ENCODE measurements at places on chromosomes 13 and 19.

GRCh38 chr19:47013041-47013517 lies 6.6 kb upstream of the NPAS1 start:
- no peak for DNase-seq

- DNase-seq, result no peak
Observed at GRCh38 chr13:20349564-20350381, 117.7 kb upstream of the GJB6 start.

DNA sequence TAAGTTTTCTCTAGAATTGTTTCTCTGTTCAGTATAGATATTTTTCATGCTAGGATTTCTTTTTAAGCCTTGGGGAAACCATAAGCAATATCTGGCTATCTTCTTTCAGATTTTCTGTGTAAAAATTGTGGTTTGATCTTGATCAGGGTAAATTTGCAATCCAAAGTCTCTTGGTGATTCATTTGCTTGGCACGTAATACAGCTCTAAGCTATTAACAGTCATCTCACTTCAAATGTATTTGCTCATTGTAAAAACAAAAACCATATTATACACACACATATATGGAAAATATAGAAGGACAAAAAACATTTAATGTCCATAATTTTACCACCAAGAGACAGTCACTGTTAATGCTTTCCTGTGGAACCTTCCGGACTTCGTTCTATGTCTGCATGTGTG lies 191.0 kb downstream of the SHISA2 start:
- DNase-seq, result no peak

DNA sequence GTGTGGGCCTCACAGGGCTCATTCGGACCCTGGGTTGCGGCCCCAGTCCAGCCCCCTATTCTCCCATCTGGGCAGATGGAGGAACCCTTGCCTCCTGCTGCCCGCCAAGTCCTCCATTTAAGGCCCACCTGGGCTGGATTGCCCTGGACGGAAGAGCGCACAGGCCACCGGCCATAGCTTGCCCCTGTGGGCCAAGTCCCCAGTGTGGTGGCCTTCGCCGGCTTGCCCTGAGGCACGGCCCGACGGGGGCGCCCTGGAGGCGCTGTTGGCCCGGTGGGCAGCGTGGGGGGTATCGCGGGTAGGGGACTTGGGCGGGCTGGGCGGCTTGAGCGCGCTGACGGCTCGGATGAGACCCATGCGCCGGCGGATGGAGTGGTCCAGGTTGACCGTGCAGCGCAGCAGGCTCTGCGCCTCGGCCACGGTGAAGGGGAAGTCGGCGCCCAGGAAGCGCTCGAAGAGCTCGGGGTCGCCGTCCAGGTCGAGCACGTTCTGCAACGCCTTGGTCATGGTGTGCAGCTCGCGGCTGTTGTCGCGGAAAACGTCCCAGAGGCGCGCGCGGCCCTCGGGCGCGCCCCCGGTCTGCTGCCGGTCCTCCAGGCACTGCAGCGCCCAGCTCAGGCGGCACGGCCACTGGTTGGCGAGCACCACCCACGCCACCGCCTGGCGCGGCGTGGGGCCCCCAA lies 8.8 kb downstream of the NKPD1 start:
- DNase-seq, result peak; percentile 33

GRCh38 chr13:73059460-73060250 lies 850 bp downstream of the KLF5 start:
- peak; percentile 42 for DNase-seq

GRCh38 chr13:22594041-22594440 lies 586.7 kb upstream of the SGCG start:
- no peak for DNase-seq
